ENCODE measurements at places on chromosomes 7 and 10.
A peak's percentile ranks its signal among the peaks of the same experiment; 100 is the strongest.

- DNase-seq: no peak
Measured at GRCh38 chr10:86367152-86367951, 757 bp upstream of the GRID1 start.

GRCh38 chr7:43850348-43851116, 18.8 kb downstream of the MRPS24 start:
- no peak for DNase-seq

GRCh38 chr7:2008101-2008935, 224.4 kb downstream of the MAD1L1 start:
- no peak for DNase-seq

GRCh38 chr7:150311711-150312110, 11.4 kb upstream of the LRRC61 start:
- DNase-seq: no peak

DNA sequence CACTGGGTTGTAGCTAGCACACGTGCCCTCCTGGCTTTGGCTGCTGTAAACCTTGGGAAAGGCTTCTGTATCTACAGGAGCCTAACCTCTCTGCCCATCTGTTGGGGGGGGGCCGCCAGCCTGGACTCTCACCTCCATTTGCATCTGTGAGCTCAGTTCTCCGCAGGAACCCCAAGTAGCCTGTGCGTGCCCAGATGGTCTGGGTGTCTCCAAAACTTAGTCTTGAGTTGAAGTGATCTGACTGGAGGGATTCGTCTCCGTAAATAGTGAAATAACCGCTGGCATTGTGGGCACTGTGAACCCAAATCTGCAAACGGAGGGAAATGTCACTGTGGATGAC, 147.9 kb downstream of the ZMYND11 start:
- DNase-seq: no peak

GRCh38 chr7:90227259-90227658, 15.7 kb downstream of the STEAP2 start:
- no peak for DNase-seq

DNA sequence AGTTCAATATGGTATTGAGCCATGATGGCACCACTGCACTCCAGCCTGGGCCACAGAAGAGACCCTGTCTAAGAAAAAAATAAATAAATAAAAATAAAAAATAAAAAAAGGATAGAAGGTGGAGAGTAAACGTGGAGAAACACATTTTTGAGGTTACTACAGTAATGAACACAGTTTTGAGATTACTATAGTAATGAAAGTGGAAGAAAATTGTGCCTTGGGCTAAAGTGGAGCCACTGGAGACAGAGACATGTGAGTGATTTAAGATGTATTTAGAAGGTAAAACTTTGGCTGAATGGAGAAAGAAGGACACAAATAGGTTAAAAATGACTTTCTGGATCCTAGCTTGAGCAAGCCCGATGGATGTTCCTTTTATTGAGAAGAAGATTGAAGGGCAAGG, 76.8 kb downstream of the HGF start:
- no peak for DNase-seq

- no peak for DNase-seq
Measured at GRCh38 chr10:127142856-127143255, 53.5 kb downstream of the INSYN2A start.

- DNase-seq: no peak
Measured at GRCh38 chr7:154186811-154187210, 134.6 kb downstream of the DPP6 start.

DNA sequence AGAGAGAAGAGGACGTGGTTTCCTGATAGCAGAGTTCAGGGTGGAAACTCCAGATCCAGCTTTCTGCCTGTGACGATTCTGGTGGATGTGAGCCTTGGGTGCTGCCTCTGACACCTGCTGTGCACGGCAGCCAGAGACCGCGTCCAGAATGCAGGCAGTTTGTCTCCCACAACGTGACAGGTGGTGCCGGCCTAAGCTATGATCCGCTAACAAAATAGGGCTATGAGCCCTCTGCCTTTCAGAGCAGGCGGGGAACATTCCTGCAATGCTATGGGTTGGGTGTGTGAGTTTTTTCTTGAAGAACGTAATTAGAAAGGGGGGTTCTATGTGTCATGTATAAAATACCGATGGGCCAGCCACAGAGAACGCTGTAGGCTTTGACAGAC, 297.3 kb upstream of the PRKCQ start:
- DNase-seq: no peak

- DNase-seq: peak; percentile 31
Measured at GRCh38 chr7:81990395-81990794, 220.5 kb upstream of the HGF start.

DNA sequence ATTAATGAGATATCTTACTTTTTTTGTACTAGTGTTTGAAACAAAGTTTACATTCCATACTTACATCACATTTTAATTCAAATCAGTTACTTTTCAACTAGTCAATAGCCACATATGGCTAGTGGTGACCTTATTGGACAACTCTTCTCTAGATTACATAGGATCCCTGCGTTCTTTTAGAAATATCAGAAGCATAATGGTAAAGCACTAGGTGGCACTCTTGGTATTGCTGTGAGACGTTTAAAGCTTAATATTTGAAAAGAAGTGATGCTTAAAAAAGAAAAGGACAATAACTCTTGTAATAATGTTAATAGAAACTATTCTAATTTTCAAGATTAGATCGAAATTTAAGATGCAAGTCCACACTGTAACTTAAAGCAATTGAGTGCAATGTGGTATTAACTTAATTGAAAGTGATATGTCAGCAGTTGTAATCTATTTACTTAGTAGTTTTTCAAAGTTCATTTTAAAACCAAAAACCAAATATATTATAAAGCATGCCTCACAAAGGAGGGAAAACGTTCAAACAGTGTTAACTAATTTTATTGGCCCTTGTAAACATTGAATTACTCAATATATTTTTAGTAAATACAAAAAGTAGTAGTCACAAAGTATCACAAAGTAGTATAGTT, 339.1 kb downstream of the ATRNL1 start:
- no peak for DNase-seq

DNA sequence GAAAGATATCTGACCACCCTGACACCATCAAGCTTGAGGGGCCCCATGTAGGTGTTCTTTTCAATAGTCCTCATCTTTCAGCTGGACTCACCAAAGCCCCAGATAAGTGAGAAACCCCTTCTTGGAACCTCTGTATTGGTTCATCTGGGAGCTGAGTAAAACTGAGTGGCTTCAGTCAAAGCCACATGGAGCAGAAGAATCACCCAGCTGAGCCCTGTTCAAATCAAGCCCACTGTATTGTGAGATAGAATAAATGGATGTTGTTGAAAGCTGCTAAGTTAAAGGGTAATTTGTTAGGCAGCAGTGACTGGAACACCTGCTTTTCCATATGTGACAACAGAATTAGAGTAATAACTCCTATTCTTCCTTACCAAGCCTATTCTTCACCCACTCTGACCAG, 64.8 kb upstream of the SDK1 start:
- DNase-seq: no peak

GRCh38 chr10:59968705-59969104, 62.3 kb upstream of the CCDC6 start:
- no peak for DNase-seq

DNA sequence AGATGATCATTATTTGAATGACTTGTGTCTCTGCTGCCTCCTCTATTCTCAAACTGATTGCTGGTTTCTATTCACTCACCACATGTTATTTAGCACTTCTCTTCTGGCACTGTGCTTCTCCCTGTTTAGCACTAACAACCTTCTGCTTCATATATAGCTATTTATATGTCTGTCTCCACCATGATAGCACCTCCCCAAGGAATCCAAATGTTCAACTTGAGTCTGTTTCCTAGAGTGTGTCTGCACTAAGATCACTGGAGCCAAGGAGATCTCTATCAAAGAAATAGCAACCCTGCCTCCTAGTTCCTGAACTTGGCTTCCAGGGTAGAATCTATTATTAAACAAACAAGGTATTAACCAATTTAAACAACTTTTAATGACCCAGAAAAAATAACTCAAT, 104.5 kb downstream of the CYP26A1 start:
- DNase-seq: no peak

DNA sequence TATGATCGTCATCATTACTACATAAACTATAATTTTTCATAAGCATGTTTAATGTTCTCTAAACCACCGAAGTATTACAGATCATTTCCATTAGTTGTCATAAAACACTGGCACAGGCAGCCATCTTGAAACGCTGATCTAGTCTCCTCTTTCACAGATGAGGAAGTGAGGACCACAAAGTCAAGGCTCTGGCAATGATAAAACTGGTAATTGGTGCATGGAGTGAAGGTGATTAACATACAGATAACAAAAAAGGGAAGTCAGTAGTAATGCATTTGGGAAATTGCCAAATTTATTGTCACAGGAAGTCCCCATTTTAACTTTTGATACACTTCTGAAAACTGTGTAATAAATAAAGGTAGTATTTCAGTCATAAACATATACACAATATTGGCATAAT, 49.3 kb downstream of the FBXL13 start:
- DNase-seq: no peak

DNA sequence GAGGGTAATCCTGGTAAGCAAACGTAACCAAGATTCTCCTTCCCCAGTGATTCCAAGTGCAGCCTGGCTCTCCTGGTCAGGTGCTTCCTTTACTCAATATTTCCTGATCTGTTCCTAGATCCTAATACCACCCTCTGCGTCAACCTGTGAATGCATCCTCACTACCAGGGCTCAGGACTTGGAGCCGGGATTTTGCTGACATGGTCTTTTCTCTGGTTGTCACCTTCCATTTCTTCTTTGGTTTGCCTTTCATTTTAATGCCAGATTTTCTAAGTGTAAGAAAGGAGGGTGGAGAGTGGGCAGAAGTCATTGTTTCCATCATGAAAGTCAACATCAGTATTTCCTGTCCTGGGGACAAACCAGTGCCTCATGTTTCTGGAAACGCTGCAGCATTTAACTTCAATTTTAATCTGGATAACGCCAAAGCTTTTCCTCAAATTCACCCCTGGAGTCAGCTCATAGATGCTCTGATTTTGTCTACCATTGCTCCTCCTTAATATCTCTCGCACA, 210.4 kb upstream of the ZNF32 start:
- DNase-seq: no peak

DNA sequence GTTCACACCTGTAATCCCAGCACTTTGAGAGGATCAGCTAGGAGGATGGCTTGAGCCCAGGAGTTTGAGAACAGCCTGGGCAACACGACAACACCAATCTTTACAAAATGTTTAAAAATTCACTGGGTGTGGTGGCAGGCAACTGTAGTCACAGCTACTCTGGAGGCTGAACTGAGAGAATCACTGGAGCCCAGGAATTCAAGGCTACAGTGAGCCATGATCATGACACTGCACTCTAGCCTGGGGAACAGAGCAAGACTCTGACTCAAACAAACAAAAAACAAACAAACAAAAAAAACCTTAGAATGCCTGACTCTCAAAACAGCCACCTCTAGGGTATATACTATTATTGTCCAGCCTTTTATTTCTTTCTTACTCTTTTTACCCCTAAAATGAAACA, 56.5 kb upstream of the PAPSS2 start:
- no peak for DNase-seq

- DNase-seq: no peak
Measured at GRCh38 chr10:88705958-88706357, at the start of gene LIPK. LIPK (plus strand) TSS chr10:88706249; CDS start chr10:88724544, 18,295 bp downstream.

- DNase-seq: no peak
Measured at GRCh38 chr10:114311023-114311422, 72.0 kb downstream of the VWA2 start.

- DNase-seq: no peak
Measured at GRCh38 chr7:24419511-24419910, 135.5 kb downstream of the NPY start.

- DNase-seq: no peak
Measured at GRCh38 chr10:97718178-97718577, 4.6 kb downstream of the MARVELD1 start.

DNA sequence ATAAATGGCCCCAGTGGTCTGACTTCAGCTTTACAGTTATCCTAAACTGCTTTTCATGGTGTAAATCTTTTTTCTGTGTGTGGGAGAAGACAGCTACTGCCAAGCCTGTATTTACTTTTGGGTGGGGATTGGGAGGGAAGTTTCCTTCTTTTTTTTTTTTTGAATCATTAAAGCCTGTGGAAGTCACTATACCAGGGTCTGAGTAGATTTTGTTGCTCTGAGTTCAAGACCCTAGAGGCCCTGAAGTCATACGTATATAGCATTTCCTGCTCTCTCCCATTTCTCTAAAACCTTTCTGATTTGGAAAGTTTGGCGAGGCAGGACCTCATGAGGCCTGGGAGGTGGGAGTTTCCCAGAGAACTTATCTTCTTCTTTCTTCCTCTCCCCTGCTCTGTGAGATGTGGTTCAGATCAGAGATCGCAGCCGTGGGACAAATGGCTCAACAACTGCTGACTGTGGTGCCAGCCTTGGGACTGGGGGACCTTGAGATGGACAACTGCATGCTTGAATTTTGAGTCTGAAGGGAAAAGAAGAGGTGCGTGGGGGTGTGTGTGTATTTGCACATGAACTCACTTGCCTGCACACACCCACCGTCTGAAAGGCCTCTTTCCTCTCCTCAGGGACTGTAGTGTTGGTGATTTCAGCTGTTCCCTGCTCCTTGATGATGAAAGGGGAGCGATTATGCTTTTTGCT, 18.1 kb downstream of the LRMDA start:
- DNase-seq: no peak

DNA sequence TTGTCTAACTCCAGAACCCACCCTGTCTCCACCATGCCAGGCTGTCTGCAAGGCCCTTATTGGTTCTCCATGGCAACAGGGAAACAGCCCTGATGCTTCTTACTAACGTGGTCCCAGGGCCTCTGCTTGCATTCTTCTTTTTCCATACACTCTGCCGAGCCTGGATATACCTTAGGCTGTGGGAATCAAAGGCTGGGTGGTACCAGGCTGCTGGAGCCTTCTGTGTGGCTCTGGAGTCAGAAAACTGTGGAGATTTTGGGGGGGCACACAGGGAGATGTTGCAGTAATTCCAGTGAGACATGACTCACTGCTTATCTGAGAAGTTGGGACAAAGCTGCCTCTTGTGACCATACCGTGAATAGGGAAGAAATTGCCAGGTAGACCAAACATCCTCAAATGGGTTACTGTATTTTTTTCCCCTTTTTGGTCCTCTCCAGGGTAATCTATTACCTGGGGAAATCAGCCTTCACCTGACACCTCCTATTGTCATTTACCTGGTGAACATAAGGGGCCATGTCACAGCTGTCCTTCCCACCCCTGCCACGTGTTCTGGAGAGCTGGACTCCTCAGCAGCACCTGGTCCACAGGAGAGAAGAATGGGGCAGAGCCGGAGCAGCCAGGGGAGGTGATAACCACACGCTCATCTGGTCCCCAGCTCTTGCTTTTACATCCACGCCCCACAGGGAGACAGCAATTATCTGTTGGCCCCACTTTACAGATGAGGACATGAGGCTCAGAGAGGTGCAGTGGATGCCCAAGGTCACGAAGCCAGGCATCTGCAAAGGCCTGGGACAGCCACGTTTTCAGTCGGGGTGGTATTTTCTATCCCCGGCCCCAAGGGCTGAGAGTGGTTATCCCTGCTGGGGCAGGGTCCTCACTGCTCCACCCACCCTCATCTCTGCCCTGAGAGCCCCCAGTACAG, 4.6 kb downstream of the CHST3 start:
- DNase-seq: no peak

DNA sequence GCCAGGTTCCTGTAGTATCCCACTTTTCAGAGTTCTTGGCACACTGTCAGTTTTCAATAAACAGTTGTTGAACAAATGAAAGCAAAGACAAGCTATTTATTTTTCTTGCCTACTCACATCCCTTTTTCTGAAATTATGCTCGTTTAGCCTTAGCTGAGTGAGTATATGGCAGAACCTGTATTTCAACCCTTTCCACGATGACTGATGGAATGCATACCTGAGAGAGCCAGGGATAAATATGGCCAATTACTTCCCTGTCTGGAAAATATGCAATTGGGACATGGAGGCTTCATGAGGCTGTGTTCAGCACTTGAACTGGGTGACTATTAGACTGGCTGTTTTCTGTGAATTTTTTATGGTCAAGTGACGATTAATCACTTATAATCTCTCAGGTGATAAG, 144.5 kb upstream of the POT1 start:
- no peak for DNase-seq
